ENCODE measurements at places on chromosomes 13 and 19.

GRCh38 chr19:39183104-39183503 is 13.7 kb upstream of the NCCRP1 start:
- DNase-seq = no peak

GRCh38 chr13:68719815-68720214 is 1387.8 kb upstream of the ATXN8OS start:
- DNase-seq = no peak

DNA sequence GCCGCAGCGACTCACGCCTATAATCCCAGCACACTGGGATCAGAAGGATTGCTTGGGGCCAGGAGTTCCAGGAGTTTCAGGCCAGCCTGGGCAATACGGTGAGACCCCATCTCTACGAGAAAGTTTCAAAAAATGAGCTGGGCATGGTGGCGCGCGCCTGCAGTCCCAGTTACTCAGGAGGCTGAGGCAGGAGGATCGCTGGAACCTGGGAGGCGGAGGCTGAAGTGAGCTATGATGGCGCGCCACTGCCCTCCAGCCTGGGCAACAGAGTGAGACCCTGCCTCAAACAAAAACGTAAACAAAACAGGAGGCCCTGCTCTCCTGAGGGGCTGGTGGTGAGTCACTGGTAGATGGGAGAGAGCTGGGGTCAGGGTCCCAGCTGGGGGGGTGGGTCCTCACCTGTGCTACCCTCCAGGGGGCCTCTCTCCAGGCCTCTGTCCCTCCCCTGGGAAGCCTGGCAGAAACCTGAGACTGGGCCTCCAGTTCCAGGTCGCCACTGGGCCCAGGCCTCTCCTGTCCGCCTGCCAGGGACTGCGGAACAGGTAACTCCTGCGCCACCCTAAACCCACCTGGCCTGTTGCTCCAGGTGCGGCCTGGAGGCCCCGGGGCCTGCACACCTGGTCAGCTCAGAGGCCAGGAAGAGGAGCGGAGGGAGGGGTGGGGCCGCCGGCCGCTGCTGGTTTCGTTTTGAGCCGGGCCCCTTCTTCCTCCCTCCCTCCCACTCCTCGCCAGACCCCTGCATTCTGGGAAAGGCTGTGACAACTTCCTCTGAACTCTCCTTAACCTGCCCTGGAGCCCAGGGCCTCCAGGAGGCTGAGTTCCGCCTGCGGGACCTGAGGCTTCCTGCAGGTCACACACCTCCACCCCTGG is 17.2 kb upstream of the ZBTB7A start:
- no peak for DNase-seq

GRCh38 chr19:39173502-39173991 is 23.2 kb upstream of the NCCRP1 start:
- no peak for DNase-seq

- no peak for DNase-seq
These were observed 23.4 kb upstream of the CEACAM21 start for GRCh38 chr19:41552558-41552957.

- peak; percentile 41 for DNase-seq
These were observed at the start of gene PARP4 for GRCh38 chr13:24512197-24512907. TSS of gene PARP4 (minus strand) at chr13:24512778. CDS start at chr13:24503776, 9,002 bp downstream.

Data from activated CD4-positive, CD25-positive, alpha-beta regulatory T cell (primary cell).